Cardiac fibroblast (primary cell): ENCODE measurements at places on chromosomes 1 and 21.
A peak's percentile ranks its signal among the peaks of the same experiment; 100 is the strongest.

DNA sequence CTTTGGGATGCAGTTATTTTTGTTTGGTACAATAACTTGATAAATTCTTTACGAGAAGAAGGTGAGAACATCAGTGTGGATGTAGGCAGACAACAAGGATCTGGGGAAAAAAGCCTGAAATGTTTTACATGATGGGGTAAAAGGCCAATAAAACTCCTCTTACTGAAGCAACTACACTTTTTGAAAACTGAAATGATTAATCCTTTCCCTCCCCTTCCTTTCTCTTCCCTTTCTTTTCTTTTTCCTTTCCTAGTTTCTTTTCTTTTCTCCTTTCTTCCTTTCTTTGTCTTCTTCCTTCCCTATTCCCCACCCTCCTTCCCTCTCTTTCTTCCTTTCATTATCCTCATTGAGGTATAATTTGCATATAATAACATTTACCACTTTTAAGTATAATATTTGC lies 24.6 kb downstream of the F5 start:
- no peak for DNase-seq

DNA sequence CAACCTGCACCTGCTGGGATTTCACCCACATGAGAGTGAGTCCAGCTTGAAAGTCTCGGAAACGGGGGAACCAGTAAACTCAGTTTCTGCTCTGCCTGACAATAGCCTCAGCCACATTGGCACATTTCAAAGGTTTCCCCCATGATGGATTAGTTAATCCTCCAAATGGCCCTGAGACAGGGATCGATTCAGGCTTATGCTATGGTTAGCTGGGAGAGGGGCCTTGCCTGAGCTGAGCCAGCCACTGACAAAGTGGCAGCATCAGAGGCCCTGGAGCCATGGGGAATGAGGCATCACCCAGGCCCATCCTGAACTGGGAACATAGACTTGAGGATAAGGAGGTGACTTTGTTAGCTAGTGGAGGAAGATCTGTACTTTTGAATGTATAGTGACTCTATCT lies 2.9 kb upstream of the CLSTN1 start:
- no peak for DNase-seq

DNA sequence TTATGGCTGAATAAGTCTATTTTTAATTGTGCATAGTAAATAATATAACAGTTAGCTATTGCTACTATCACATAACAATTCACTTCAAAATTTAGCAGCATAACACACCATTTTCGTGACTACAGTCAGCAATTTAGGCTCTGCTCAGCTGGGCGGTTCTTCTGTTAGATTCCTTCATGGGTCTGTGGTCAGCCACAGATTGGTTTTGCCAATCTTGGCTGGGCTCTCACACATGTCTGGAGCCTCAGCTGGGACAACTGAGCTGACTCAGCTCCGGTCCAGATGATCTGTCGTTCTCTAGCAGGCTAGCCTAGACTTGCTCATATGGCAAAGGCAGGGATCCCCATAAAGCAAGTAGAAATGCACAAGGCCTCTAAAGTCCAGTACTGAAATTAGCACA lies 15.1 kb upstream of the CDC42BPA start:
- DNase-seq: no peak

- peak; percentile 67 for DNase-seq
Measured at GRCh38 chr21:26199456-26199855, 28.9 kb upstream of the APP start.

DNA sequence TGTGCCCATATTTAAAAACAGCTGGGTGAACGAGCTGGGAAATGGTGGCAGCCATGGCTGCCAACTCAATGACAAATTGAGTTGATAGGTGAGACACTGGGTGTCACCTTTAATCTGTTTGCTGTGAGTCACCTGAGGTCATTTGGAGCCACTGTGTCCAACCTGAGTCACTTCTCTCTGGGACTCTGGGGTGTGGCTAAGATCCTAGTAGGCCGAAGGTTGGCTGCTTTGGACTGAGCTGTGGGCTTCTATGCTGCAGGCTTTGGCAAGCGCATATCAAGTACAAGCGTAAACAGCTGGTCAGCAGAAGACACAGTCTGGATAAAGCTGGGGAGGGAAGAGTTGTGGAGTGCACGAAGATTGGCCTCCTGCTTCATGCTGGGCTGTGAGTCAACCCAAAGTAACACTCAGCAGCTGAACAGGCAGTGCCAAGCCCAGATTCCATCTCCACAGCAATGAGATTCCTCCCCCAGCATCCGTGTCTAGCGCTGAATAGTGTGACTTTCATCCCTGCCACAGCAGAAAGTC lies 24.0 kb downstream of the TEX35 start:
- peak; percentile 96 for DNase-seq

DNA sequence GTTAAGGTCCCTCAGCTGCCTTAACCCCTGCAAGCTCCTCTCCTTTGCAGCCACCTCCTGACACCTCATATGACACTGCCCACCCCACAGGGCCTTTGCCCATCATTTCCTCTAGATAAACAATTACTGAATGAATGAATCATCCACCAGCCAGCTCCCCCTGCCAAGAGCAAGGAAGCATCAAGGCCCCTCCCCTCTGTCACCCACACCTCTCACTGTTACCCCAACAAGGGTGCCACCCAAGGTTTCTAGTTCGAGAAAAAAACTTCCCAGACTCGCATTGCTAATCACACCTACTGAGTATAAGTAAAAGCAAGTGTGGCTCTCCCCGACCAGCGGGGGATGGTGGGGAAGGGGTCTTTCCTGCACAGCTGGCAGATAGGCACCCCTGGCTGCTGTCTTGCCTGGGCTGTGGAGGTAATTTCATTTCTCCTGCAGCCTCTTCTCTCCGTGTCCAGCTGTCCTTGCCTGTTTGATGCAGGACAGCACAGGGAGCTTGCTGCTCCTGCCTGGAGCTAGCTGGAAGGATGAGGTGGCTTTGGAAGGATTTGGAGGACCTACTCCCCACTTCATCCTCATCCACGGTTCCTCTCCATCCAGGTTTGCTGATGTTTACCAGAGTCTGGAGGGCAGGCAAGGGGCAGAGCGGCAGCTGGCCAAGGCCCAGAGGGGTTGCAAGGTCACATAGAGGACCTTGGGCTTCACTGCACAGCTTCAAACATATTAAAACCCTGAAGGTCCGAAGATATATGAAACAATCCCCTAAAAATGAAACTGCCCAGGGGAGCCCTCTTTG lies 33.1 kb upstream of the LBR start:
- DNase-seq: peak; percentile 19

- no peak for DNase-seq
Measured at GRCh38 chr1:98490099-98490498, 171.4 kb upstream of the SNX7 start.

GRCh38 chr1:192133350-192133926 lies 24.8 kb upstream of the RGS18 start:
- DNase-seq: peak; percentile 71

GRCh38 chr1:51643362-51643761 lies 26.5 kb downstream of the OSBPL9 start:
- DNase-seq: no peak

- peak; percentile 72 for DNase-seq
Measured at GRCh38 chr1:44484155-44484688, 79.2 kb downstream of the RNF220 start.

DNA sequence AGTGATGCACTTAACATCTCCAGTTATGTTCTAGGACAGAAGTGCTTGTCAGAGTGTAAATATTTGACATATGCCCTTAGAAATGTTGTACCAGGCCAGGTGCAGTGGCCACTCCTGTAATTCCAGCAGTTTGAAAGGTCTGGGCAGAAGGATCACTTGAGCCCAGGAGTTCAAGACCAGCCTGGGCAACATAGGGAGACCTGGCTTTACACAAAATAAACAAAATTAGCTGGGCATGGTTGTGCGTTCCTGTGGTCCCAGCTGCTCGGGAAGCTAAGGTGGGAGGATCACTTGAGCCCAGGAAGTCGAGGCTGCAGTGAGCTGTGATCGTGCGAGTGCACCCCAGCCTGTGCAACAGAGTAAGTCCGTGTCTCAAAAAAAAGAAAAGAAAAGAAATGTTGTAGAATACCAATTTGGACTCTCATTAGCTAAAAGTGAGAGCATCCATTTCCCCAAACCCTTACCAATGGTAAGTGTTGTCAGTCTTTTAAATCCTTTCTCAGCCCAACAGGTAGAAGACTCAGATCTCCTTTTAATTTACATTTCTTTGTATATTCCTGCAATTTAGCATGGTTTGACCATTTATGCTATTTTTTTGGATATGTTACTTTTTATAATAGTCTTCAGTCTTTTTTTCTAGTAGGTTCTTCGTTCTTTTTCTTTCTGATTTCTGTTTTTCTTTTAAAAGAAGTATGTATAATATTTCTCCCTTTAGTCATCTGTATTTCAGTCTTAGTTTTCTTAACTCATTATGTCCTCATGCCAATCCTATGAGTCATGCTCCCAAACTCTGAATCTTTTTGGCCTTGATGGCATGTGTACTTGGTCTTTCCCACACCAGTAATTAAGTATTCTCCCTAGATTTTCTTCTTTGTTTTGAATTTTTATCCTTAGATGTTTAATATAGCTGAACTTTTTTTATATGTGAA lies 74.4 kb downstream of the CAMTA1 start:
- DNase-seq: peak; percentile 94

DNA sequence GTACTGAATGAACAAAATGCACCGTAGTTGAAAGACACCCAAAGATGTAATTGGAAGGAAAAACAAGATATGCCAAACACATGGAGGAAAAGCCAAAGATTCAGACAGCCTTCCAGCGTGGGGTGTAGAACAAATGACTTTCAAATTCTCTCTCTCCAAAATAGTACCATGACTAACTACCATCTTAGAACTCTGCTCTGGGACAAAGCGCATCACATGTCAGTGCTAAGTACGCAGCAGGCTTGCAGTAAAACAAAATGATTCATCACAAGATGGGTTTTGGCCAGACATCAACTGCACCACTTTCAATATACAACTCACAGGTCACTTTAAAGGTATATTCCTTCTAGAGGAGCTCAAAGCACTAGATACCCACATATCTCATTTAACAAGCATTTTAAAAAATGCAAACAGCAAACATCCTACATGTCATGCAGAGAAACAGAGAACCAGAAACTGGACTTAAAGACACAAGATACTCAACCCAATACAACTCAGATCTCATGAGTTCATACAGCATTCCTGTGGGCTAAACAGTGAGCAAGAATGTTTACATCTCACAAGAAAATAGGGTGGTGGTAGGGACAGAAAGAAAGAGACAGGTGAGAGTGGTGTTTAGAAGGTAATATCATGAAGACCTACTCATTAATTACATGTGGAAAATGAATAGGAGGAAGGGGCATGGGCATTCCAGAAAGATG lies 75.7 kb downstream of the BCAR3 start:
- DNase-seq: peak; percentile 89

DNA sequence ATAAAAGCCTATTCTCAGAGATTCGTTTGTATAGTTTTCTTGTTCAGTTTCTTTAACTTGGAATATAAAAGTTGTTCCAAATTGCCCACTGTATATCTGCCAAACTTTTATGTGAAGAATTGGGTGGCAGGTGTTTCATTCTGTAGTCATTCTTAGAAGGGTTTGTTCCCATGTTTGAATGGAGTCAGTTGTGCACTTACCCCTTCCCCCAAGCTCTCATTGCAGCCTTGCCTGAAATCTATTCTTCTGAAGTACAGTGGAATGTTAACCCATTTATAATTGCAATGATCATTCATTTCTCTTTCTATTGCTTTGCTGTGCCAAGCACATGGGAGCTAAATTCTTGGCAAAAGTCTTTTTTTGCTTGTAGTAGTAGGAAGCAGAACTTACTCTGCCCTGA lies 375.3 kb upstream of the C1orf87 start:
- no peak for DNase-seq

DNA sequence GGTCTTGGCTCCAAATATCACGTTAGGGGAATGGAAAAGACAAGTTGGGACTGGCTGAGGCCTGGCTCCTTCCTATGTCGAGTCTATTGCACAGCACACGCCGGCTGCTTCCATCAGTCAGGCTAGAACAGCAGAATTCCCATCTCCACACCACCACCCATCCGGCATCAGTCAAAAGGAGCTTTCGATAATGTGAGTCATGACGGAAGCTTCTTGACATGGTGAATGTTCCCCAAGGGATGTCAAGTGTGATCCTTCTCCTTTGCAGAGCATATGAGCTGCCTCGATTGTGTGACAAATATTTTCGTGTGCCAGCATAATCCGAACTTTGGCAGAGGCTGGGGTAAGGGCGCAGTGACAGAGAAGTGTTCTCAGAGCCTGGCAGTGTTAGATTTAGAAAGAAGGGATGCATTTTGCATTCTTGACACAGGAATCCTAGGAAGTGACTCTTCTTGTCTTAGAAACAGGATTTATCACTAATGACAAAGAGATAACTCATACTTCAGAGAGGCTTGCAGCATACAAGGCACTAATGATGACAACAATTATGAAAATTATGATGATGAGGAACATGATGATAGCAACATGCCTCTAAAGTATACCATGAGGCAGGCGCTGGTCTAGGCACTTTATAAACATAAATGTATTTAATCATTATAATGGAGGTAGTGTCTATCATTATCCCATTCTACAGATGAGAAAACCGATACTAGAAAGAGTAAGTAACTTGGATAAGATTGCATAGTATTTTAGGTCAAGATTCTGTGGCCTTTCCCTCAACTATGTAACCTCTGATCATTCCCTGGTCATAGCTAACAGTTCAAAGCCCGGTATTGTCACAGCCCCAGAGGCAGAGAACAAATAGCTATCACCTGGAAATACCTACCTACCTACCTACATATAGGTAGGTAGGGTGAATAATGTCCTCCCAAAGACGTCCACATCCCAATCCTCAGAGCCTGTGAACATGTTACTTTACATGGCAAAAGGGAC lies 135.0 kb downstream of the KCNJ6 start:
- DNase-seq: no peak

DNA sequence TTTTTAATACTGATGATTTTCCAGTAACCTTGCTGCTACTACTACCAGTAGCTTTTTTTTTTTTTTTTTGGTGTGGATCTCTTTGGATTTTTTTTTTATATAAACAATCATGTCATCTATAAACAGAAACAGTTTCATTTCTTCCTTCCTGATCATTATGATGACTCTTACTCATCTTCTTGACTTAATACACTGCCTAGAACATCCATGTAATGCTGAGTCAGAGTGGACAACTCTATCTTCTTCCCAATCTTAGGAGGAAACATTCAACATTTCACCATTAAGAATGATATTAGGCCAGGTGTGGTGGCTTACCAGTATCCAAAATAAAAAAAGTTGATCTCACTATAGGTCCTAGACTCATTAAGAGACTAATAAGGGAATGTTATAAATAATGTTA lies 69.1 kb downstream of the RUSC1 start:
- DNase-seq: no peak
